ENCODE measurements at places on chromosomes 6 and 20.

DNA sequence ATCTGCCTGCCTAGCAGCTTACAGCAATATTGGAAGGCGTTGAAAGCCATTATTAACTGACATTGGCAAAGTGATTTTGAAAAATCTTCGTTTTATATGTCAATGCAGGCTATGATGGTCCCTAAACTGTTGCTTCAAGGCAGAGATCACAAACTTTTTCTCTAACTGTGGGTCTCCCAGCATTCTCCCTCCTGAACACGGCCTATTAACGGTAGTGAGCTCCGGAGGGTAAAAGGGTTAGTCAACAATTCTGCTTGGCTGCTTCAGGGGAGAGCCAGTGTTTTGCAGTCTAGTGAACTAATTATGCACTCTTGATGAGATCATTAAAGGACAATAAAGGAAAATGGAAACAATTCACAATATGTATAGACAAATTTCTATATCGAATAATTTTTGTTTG, 261.8 kb upstream of the QKI start:
- DNase-seq = no peak

GRCh38 chr20:3763671-3764601, 3.6 kb downstream of the ADISSP start:
- no peak for DNase-seq

DNA sequence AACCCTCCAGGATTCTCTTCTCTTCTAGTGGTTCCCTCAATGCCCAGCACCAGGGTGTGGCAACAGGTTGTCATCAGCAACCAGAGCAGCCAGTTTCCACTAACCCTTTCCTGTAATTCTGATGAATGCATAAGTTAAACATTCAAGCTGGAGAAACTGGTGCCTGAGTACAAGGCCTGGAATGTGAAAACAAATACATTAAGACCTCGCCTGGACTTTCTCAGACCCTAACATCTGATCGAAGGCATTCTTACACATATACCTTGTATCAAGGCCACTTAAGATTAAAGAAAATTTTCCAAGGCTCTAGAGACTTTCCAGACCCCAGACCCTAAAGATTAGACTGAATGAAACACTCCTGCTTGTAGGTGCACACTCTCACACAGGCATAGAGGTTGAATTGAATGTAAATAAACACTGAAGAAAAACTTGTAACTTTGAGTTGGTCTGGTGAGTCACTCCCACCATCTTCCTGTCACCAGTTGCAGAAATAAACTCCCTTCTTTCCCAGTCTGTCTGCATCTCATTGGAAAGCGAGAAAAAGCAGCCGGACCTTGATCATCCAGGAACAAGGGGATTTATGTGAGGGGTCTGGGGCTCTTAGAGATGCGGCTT, 9.0 kb downstream of the LRP11 start:
- DNase-seq = no peak

DNA sequence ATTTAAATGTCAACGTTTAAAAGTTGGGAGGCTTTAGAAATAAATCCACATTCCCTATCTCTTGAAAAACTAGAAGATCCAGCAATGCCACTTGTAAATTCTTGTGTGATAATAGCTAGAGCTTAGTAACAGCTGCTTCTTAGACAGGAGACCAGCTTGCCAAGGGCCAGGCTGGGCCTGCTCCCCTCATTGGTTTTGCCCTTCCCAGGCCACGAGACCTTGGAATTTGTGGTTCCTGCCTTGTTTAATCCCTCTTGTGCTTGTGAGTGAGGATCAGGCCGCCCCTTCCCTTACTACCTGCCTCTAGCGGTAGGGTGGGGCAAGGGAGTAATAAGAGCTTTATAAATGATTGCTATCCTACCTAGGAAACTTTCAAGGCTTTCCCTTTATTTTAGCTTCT, 363.5 kb downstream of the SYNE1 start:
- no peak for DNase-seq

GRCh38 chr20:40223810-40224209, 465.2 kb downstream of the MAFB start:
- DNase-seq = no peak

GRCh38 chr6:166757232-166758135, 130.4 kb upstream of the RPS6KA2 start:
- DNase-seq = no peak

- no peak for DNase-seq
Observed at GRCh38 chr6:14450133-14450504, 332.5 kb downstream of the CD83 start.

GRCh38 chr20:25076731-25077609, 5.0 kb downstream of the VSX1 start:
- DNase-seq = no peak

GRCh38 chr6:68741501-68742386, 106.7 kb downstream of the ADGRB3 start:
- DNase-seq = no peak

DNA sequence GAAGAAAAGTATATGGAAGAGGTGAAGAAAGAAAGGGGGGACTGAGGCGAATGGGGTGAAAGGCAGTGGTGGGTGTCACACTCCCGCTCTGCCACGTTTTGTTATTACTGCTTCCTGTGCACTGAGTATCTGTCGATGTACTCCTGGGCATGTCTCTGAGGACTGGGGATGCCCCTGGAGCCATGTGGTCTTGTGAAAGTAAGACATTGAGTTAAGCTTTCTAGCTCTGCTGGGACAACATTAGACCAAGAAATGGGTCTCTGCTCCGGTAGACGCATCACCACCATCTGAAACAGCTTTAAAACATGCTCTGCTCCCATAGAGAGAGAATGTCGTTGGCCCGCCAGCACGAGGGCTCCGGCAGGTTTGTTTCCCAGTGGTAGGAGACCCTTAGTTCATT, 40.0 kb downstream of the IRF4 start:
- no peak for DNase-seq

- DNase-seq = no peak
Observed at GRCh38 chr6:149060300-149060984, 257.1 kb upstream of the TAB2 start.

- DNase-seq = no peak
Observed at GRCh38 chr20:658731-659291, 5.8 kb upstream of the SRXN1 start.

GRCh38 chr20:41135187-41135887, 2.0 kb upstream of the PLCG1 start:
- DNase-seq = no peak

Measured in foreskin melanocyte (primary cell).